ENCODE measurements at places on chromosomes 11 and 22.

GRCh38 chr22:48960576-48960975, 867.1 kb downstream of the BRD1 start:
- DNase-seq, result no peak

DNA sequence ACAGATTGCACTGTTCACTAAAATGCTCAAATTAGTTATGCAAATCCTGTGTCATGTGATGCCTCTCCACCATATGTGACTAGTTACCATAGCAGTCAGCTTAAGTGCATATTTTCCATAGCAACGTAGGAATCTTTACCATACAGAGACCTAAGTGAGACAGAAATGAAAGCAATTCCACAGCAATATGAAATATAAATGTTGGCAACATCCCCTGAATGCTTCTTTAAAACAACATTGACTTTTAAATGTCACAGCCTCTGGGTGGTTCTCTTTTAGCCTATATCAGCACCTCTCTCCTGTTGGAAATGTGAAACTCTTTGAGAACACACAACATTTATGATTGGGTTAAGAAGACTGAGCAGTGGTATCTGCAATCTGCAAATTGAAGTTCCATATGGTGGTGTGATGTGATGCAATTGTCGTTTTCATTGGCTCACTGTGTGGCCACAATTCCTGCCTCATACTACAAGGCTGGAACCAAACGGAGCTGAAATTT, 814.6 kb downstream of the DLG2 start:
- DNase-seq, result no peak

DNA sequence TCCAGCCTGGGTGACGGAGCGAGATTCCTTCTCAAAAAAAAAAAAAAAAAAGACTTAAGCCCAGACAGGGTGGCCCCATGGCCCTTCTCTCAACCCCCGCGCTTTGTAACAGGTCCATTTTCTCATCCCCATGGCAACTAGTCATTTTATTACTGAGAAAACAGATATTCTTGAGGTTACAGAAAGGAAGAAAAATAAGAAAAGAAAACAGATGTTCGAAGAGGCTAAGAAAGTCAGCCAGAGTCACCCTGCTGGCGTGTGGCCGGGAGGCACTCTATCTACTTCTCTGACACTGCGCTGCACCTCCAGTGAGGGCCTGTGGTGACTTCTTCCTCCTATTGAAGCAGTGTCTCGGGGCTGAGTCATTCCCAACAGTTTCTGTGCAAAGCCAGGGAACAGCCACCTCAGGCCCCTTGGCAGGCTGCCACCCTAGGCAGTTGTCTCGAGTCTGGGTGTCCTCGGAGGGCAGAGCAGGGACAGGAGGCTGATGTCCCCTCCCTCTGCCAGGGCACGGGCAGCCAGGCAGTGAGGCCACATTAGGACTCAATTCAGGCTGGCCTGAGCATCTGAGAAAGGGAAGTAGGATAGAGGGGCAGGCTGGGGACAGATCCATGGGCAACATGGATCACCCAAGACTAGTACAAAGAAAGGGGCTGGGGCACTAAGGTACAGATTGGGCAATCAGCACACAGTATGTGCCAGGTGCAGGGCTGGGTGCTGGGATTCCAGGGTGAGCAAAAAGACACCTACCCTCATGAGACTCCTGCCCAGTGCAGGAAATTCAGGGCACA, 16.4 kb upstream of the SYVN1 start:
- no peak for DNase-seq

DNA sequence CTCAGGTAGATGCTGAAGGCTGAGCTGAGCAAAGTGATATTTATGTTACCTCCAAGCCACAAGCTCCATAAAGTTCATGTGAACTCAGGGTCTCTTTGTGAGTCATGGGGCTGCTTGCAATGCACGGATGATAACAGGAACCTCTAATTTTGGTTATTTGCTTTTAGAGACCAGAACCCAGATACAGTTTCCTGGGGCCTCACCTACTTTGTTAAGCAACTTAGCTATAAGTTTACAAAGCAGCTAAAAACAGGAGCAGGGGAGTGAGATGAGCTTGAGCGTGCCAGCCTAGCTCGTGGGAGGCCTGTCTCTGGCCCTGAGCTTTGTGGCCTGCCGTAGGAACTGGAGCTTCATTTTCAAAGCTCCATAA, 29.2 kb downstream of the SREBF2 start:
- no peak for DNase-seq

- DNase-seq, result no peak
These were observed 1.0 kb upstream of the SLC25A1 start for GRCh38 chr22:19179497-19180048.

DNA sequence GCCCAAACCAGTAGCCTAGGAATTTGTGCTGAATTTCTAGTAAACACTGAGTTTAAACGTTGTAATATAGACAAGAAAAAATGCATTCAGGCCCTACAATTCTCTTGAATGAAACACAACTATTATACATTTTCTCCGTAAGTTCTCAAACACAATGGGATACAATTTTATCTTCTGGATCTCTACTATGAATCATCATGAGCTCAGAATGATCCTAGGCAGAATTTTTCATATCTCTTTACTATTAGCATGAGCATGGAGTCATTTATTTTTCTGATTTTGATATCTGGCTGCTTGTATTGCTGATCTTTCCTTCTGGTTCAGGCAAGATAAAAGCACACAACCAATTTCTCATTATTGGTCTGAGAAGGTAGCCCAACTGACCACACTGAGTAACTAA, 1123.4 kb upstream of the RAG2 start:
- no peak for DNase-seq

GRCh38 chr11:44611687-44612434, 46.4 kb downstream of the CD82 start:
- peak; percentile 48 for DNase-seq

DNA sequence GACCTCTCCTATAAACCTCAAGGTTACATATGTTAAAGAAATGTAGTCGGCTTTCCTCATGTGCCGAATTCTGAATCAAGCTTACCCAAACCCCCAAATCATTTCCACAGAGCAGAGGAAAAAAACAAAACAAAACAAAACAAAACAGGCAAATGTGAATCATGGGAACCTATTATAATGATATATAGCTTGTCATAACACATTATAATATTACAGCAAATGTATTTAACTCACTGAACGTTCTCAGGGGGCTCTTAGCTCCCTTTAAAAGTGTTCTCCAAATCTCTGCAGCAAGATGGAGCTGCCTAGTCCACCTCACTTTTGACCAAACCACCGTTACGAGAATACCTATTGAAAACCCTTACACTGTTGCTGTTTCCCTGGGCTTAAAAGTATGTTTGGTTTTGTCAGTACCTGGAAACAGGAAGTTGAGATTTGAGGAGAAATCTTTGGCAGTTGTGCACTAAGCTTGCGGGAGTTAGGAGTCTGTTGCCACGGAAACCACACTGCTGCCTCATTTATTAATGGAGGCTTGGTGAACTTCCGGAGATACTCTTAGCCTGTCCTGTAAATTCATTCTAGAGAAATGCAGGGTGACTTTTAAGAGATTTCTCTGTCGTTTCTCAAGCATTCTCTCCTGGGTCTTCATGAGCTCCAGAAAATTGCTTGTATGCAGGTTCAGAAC, 167.0 kb upstream of the RASSF10 start:
- no peak for DNase-seq

GRCh38 chr22:17916226-17916889, 108.0 kb downstream of the MICAL3 start:
- DNase-seq, result no peak

DNA sequence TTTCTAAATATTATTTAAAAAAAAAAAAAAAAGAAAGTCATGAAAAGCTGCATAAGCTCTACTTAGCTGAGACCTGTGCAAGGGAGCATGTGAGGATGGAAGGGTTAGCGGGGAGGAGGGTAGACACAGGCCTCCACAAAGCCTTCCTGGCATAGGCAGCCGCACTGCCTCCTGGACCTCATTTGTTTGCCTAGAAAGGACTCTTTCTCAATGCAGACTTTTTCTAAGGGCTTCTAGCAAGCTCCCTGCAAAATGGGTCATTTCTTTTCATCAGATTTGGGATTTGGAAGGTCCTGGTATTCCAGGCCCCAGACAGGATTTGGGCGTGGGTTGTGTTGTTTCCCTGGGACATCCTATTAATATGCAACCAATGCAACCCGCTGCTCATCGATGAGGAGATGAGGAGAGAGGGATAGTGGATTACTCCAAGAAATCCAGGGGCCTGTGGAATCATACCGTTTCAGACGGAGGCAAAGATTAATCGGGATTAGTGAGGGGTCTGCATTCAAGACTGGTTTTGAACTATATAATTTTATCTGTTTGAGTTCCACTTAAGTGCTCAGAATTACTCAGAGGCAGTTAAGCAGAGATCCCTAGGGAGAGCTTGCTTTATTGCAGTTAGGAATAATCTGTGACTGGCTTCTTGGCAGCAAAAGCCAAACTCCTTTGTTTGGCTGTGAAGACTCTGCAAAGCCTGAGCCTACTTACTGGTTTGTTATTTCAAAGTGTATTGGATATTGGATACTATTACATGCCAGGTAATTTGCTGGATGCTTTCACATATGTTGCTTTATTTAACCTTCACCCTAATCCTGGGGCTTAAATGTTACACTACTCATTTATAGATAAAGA, 106.9 kb upstream of the NAV2 start:
- no peak for DNase-seq

DNA sequence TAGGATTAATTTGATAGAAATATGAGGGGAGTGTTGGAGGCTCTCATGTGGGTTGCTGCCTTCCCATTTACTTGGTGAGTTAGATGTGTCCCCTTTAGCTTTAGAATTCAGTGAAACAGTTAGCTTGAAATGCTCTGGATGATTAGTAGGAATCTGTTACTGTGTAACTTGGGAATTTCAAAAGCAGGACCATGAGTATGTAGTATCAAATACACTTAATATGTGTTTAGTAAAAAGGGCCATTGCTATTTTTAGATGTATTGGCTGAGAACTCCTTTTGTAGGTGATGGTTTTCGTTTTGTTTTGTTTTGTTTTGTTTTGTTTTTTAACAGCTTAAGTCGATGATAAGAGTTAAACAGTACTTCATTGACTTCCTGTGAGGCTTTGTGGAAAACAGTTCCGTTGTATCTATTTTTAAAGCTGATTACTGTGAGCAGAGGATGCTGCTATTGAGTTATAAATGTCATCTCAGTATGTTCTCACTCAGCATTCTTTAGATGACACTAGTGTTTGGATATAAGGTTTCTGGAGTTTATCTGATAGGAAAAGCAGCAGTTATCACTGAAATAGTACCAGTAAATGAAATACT, 53.5 kb downstream of the MCAM start:
- no peak for DNase-seq

- no peak for DNase-seq
These were observed 3.8 kb downstream of the MAPK8IP2 start for GRCh38 chr22:50604256-50605001.

GRCh38 chr11:112310419-112310818, 49.8 kb upstream of the PLET1 start:
- DNase-seq, result no peak

DNA sequence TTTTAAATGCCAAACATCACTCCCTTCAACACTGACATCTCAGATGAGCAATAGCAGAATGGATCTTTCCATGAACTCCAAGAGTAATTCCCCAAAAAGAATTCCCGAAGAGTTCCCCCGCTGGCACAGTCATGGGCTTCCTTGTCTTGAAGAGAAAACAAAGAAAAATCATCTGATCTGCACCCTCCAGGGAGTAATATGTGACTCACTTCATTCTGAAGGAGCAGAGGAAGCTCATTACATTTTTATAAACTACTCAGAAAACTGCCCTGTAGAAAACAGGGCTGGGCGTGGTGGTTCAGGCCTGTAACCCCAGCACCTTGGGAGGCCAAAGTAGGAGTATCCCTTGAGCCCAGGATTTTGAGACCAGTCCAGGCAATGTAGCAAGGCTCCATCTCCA, 35.7 kb downstream of the CELSR1 start:
- DNase-seq, result no peak

GRCh38 chr22:49767355-49768062, 60.2 kb downstream of the BRD1 start:
- DNase-seq, result peak; percentile 11

GRCh38 chr11:115869131-115869530, 364.9 kb upstream of the CADM1 start:
- DNase-seq, result no peak

- DNase-seq, result no peak
These were observed 104.5 kb upstream of the B3GAT1 start for GRCh38 chr11:134516529-134516928.

GRCh38 chr22:19359554-19360299, 68.2 kb upstream of the CLTCL1 start:
- no peak for DNase-seq

DNA sequence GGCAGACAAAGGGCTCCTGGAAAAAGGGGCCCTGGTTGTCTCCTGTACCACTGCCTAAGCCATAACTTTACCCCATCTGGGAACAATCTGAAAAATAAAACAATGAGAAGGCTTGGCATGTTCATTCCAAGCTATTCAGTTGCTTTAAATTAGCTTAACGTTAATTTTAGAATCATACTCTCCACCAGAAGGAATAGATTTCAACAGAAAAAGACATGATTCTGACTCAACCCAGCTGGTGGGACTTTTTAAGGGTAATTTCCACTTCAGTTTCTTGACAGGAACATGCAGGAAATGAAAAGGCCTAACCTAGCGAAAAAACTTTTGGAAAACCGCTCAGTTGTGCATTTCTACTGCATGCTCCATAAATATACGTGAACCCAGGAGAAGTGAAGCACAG, 7.9 kb downstream of the SF3A1 start:
- DNase-seq, result no peak

- DNase-seq, result no peak
These were observed 58.7 kb upstream of the PRODH start for GRCh38 chr22:18994701-18995326.

- no peak for DNase-seq
These were observed 6.9 kb downstream of the CYTH4 start for GRCh38 chr22:37289156-37289735.

DNA sequence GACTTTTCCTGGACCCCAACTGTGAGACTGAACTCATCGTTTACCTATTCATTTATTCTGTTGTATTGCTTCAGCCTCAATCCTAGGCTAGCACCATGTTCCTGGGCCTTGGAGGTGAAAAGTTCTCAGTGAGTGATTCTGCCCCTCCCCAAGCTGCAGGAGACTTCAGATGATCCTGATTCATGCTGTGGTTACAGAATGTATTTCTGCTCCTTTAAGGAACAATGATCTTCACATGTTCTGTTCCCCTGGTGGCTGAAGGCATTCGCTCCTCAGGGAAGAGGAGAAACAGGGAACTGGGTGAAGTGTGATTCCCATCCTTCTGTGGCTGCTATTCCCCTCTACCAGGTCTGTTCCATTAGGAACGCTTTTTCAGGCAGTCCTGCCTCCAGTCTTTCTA, 2.4 kb downstream of the OR52E1 start:
- DNase-seq, result no peak

GRCh38 chr11:24560324-24560723, 63.5 kb downstream of the LUZP2 start:
- DNase-seq, result no peak

GRCh38 chr11:107545101-107545514, 20.4 kb downstream of the ALKBH8 start:
- no peak for DNase-seq

GRCh38 chr11:115377882-115378296, 126.3 kb downstream of the CADM1 start:
- no peak for DNase-seq

GRCh38 chr11:109153836-109154235, 268.2 kb upstream of the C11orf87 start:
- DNase-seq, result no peak

GRCh38 chr11:99418927-99419720, 398.4 kb downstream of the CNTN5 start:
- DNase-seq, result no peak

GRCh38 chr11:87331273-87331672, 293.5 kb downstream of the TMEM135 start:
- DNase-seq, result no peak

GRCh38 chr11:76663486-76663810, 7.1 kb downstream of the LRRC32 start:
- no peak for DNase-seq

GRCh38 chr22:39362932-39363331, 13.1 kb downstream of the SYNGR1 start:
- DNase-seq, result no peak

Data from T-helper 17 cell (primary cell).